Fibroblast of mammary gland (primary cell): ENCODE measurements at places on chromosomes 4 and X.

DNA sequence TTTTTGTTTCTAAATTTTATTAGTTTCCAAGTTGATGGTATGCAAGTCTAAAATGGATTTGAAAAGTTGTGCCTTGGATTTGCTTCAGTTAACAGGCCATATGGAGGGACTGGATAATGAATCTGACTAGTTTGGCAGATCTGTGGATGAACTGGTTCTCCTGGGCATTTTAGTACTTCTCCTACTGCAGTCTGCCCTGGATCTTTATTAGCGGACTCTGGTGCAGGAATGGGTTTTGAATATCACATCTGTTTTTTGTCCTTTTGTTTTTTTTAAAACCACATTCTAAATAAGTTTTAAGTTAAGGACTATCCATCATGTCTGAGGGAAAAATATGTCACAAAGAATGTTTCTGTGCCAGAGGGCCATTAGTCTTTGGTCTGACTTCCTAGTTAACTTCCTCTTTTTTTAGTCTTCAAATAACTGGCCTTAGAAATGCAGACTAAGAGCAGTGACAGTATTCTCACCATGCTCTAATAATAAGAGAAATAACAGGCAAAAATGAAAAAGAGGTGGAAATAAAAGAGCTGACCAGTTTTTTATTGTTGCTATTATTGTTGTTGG is 13.9 kb upstream of the DCK start:
- DNase-seq = no peak

GRCh38 chr4:165351359-165352130 is 24.1 kb downstream of the MSMO1 start:
- DNase-seq = no peak

DNA sequence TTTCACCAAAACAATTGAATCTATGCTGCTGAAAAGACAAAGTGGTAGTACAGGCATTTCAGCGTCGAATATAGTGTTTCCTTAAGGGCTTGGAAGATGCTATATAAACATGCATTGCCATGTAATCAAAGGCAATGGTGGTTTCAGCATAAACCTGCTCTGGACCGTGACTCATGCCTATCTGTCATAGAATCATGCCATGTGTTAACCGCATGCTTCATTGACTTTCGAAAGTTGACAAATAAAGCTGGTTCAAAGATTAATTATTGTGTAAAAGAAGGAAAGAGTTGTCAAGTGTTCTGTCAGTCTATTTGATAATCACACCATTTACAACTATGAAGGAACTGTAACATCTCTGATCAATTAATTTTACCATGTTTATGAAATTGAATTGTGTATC is 83.2 kb downstream of the FUNDC1 start:
- peak; percentile 23 for DNase-seq

GRCh38 chrX:69531031-69531755 is 27.1 kb downstream of the NALF2 start:
- no peak for DNase-seq

DNA sequence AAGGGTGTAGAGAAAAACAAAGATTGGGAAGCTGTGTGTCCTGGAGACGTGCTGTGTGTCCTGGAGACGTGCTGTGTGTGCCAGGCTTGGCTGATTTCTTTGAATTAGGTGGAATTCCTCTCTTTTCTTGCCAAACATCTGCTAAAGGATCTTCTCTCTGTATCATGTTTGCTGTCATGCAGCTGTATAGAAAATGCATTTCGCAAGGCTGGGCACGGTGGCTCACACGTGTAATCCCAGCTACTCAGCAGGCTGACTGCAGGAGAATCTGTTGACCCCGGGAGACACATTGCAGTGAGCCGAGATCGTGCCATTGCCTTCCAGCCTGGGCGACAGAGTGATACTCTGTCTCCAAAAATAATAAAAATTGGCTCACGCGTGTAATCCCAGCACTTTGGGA is 187.0 kb downstream of the CRLF2 start:
- DNase-seq = no peak

GRCh38 chrX:50876551-50876950 is 34.0 kb upstream of the BMP15 start:
- no peak for DNase-seq

DNA sequence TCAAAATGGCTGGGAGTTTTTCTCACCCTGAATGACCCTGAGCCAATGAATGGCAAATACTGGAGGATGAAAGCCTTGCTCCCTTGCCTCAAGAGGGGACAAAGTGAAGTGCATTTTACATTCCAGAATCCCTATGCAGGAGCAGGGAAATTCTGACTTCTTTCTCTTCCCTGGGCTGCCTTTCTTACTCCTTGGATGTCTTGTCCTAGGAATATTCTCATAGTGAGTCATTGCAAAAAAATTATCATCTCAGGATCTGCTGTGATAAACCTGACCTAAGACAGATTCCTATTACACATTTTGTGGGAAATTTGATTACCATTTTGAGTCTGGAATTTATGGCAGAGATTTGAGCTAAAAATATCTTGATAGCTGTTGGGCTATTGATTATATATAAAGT is 199.9 kb downstream of the TMA16 start:
- DNase-seq = peak; percentile 64

GRCh38 chrX:54045563-54046228 is 1.4 kb upstream of the PHF8 start:
- DNase-seq = no peak

- peak; percentile 54 for DNase-seq
Measured at GRCh38 chrX:103774070-103774642, 2.5 kb upstream of the PLP1 start.

DNA sequence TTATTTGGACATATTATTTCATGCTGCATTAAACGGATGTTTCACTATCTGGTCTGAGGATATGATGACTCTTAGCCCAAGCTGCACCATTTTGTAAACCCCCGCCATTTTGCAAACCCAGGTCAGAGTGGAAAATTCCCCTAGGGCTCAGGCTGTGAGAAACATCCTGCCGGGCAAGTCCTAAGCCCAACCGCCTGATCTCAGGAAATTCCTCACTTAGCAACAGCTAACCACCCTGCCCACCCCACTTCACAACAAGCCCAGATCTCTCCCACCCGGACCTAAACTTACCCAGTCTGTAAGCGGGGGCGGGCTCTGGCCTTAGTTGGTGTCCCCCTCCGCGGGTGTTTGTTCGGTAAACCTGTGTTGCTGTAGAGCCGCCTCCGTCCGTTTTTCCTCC is 2747.1 kb downstream of the PCDH7 start:
- no peak for DNase-seq

GRCh38 chr4:172983014-172983413 is 185.6 kb upstream of the GALNT7 start:
- peak; percentile 85 for DNase-seq

- no peak for DNase-seq
Measured at GRCh38 chr4:156792462-156793085, 179.0 kb downstream of the PDGFC start.

DNA sequence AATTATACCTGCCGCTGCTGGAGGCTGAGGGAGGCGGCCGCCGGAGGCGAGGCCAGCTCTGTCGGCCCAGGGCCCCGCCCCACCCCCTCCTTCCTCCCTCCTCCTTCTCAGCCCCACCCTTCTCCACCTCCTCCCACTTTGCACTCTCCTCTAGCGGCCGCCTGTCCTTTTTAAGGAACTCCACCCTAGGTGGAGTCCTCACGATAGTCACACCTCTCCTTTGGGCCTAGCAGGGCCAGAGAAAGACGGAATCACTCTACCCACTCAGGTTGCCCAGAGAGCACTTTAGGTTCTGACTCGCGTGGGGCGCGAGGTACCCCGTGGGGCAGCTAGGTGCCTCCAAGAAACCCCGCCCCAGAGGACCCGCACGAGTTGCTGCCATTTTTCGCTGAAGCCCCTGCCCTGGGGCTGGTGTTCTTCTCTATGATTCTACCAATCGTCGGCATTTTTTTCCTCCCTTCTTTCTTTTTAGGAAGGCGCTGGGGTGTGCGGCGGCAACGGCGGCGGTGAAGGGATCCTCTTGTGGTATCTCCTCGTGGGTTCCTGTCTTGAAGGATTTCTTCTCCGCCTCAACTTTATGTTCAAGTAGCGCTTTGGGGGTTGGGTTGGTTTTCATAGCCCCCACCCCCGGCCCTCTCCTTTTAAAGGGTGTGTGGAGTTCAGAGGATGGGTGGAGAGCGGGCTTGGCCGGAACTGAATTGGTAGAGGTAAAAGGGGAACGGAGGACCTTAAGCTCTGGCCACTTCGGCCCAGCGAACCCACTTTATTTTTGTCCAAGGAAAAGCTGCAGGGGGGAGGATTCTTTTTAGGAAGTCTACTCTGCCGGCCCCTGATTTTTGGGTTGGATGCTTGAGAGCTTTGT is at the start of gene KLF8:
KLF8 (plus strand) TSS at position 136 of the 862 bp plus-strand sequence. CDS start 979 bp downstream, outside the sequence.
- peak; percentile 15 for DNase-seq

GRCh38 chr4:172095161-172095560 is 282.0 kb downstream of the GALNTL6 start:
- DNase-seq = no peak

DNA sequence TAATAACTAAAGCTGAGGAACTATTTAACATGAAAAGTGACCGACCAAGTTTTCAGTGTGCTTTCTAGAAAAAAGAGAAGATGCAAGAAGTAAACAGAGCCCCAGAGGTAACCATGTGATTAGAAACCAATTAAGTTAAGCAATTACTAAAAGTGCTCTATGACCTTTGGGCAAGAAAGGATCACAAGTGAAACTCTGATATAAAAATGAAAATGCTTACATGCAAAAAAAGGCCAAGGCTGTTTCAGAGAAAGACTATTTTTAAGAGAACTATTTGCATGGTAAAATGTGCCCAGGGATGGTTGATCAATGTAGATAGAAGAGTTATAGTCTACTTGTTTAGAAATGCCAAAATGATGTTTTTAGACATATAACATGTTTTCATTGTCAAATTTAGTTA is 22.0 kb downstream of the KLHL15 start:
- no peak for DNase-seq

DNA sequence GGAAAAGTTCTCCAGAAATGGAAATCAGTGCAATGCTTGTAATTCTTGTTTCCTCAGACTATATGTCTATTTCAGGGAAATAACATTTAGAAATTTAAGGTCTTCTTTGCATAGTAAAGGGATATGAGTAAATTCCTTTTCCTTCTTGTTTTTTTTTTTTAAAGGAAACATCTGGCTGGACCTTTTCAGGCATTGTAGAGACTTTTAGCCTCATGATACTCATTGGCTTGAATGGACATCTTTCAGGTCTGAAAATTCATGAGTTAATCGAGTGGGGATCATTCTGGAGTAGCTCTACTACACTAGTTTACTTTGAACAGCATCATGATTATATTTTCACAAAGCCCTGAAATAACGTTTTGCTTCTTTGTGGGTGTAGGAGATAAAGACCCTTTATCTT is 88.6 kb upstream of the CBLL2 start:
- no peak for DNase-seq
